Mesenchymal stem cell (in vitro differentiated cells and primary cell): ENCODE measurements at places on chromosomes 3 and 15.

- peak; percentile 89 for DNase-seq
Observed at GRCh38 chr3:196502775-196503195, 783 bp downstream of the RNF168 start.

DNA sequence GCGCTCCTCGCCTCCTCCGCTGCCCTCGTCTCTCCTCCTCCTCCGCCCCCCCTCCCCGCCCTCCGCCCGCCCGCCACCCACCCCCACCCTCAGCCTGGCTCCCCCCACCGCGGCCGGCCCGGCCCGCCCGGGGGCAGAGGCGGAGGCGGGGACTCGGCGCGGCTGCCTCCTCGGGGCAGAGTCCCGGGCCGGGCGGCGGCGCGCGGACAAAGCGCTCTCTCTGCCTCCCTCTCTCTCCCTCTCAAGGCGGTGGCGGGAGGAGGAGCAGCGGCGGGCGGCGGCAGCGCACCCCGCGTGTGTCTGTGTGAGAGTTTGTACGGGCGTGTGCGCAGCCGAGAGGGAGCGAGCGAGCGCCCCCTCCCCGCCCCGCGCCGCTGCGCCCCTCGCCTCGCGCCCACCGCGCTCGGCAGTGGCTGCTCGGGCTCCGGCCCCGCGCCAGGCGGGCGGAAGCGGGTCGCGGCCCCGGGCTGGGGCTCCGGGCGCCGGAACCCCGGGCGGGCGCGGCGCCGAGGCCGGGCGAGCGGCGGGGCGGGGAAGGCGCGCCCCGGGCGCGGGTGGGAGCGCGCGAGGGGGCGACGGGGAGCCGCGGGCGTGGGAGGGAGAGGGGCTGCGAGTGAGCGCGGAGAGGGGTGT lies at the start of gene IGF2BP2:
Gene IGF2BP2 (minus strand): TSS at position 37 of the 633 bp plus-strand sequence. CDS start 82 bp downstream, outside the sequence.
- peak; percentile 91 for DNase-seq

GRCh38 chr3:24270204-24270691 lies 224.4 kb downstream of the THRB start:
- no peak for DNase-seq

GRCh38 chr15:84599906-84600305 lies 903 bp upstream of the ZSCAN2 start:
- no peak for DNase-seq

DNA sequence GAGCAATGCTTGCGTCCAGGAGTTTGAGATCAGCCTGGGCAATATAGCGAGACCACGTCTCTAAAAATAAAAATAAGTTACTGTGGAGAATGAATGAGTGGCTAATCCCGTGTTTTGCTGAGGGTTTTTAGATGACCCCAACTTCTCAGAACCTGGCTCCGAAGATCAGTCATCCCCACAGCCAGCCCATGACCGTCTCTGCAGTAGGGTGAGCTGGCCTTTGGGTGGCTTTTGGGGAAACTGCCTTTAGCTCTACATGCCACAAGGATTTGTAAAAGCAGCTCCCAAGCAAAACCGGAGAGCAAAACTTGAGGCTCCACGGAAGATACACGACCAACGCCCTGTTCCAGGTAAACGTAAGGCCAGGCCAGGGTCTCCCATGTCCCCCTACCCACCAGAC lies 39.2 kb upstream of the TFRC start:
- DNase-seq = no peak

DNA sequence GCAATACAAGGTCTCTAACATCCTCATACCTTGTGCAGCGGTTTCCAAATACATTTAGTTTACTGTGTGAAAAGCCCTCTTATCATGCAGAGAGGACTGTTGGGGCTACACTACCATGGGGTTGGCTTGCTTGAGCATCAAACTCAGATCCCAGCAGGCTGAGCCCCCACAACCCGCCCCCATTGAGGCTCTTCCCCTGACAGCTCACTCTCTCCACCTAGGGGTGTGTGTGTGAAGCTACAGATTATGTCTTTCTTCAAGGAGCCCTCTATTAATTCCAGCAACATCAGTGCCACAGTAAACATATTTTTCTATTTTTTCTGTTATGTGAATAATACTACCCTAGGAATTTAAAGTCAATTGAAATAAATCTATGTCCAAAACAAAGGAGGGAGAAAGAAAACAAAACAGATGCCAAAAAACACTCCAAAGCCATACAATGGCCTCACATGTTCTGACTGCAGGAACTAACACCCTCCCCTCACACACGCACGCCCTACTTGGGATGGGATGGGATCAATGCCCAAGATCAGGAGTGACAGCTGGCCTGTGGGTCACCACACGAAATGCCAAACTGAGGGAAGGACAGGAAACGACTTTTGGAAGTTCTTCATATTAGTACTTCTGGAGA lies 14.7 kb downstream of the TM4SF4 start:
- DNase-seq = no peak

GRCh38 chr3:35677797-35678196 lies 38.5 kb downstream of the ARPP21 start:
- no peak for DNase-seq

- no peak for DNase-seq
Observed at GRCh38 chr3:181637456-181637855, 74.3 kb upstream of the SOX2 start.

- DNase-seq = no peak
Observed at GRCh38 chr3:46318207-46318927, 35.5 kb upstream of the CCR2 start.

- peak; percentile 27 for DNase-seq
Observed at GRCh38 chr3:63864008-63864964, 619 bp downstream of the ATXN7 start.
